ENCODE measurements at places on chromosomes 6 and 20. TPM values are rescaled to one million over a fixed set of nuclear protein-coding genes. Genes with fewer than 3 reads are reported as not detected.

DNA sequence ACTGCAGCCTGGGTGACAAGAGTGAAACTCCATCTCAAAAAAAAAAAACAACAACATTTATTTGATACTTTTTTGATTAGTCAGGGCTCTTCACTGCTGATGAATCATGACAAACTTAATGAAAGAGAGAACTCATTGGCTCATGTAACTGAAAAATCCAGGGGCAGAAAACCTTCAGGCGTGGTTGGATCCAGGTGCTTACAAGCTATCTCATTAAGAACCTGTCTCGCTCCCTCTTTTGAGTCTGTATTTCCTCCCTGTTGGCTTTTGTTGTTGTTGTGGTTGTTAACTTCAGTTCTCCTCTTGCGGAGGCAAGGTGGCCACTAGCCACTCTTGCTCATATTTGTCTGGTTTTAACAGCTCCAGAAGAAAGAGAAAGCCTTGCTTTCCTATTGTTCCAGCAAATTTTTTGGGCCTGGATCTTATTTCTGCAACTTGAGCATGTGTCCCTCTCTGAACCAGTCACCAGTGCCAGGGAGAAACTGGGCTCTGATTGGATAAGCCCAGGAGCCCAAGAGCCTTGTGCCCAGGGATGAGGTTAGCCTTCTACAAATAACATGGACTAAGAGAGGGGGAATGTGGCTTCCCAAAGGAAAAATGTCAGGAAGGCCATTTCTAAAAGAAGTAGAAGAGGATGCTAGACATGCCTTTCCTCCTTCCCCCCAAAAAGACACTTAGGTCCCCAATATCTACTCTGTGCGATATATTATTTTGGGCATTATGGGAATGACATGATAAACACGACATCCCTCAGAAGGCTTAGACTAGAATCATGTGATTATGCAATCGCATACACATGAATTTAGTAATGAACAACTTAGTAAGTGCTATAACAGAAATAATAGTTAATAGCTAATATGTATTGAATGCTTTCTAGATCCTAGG lies 64.5 kb downstream of the PHACTR2 start:
- peak overlapping the region; percentile 57 for H3K4me3 ChIP-seq
- H3K36me3 ChIP-seq: peaks cover 6% of the 10 kb centered on the region
- peaks cover 72% of the 10 kb centered on the region for H3K4me1 ChIP-seq

- peak overlapping the region; percentile 51 for H3K27ac ChIP-seq
- no peaks in the 10 kb centered on the region for H3K27me3 ChIP-seq
- H3K4me3 ChIP-seq: no peak overlapping the region
- DNase-seq: peak; percentile 81
- peaks cover 68% of the 10 kb centered on the region for H3K4me1 ChIP-seq
Measured at GRCh38 chr20:25254986-25255680, 7.2 kb downstream of the PYGB start.

GRCh38 chr6:118735320-118735719 lies 83.9 kb upstream of the CEP85L start:
- DNase-seq: no peak
- no peak overlapping the region for H3K27ac ChIP-seq
- H3K27me3 ChIP-seq: peaks cover 5% of the 10 kb centered on the region
- H3K36me3 ChIP-seq: no peaks in the 10 kb centered on the region

DNA sequence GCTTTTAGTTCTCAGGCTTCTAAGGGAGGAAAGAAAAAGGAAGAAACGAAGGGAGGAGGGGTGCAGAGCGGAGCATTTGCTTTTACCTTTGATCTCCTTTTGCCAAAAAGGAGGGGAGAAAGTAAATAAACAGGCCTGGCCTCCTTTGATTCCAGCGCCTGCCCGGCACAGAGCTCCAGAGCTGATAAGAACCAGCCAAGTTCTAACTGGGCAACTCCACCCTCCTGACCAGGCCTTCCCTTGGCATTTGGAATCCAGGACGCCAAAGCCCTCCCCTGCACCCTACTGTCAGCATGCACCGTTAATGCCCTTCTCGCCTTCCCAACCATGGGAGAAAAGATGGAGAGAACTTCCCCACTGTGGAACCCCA lies 120.8 kb upstream of the PTPN1 start:
- no peak overlapping the region for H3K27ac ChIP-seq
- no peak overlapping the region for H3K4me3 ChIP-seq
- H3K4me1 ChIP-seq: peaks cover 20% of the 10 kb centered on the region
- no peak for DNase-seq

DNA sequence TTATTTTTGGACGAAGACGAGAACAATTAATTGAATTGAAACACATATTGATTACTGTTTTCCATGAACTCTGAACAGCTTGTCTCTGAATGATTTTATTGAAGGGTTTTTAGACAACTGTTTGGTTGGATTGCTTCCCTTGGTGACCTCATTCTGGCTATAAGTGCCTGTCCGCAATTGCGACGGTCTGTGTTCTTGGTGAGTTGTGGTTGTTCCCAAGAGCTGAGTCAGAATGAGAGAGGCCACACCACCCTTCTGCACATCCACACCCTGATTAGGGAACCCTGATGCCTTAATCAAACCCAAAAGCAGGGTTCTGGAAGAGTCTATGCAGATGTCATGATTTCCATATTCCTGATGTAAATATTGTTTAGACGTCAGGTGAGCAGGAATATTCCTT lies 747.0 kb downstream of the PTPRT start:
- H3K4me1 ChIP-seq: no peaks in the 10 kb centered on the region
- DNase-seq: no peak
- no peaks in the 10 kb centered on the region for H3K27me3 ChIP-seq
- H3K27ac ChIP-seq: no peak overlapping the region

DNA sequence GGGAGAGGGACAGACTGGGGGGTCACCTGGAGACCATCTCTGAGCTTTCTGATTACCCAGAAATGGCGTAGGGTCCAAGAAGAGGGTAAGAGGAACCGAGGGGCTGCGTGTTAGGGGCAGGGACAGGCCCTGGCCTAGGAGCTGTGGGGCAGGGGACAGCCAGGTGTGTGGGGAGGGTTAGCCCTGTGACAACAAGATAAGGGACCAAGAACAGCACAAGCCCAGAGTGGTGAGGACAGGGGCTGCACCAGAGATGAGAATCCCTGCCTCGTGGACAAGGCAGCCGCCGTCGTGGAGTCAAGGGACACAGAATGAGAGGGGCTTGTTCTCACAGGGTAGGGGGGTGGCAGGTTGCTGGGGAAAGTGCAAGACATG lies 449 bp upstream of the AVP start:
- no peak overlapping the region for H3K27ac ChIP-seq
- H3K4me3 ChIP-seq: no peak overlapping the region
- H3K36me3 ChIP-seq: no peaks in the 10 kb centered on the region

DNA sequence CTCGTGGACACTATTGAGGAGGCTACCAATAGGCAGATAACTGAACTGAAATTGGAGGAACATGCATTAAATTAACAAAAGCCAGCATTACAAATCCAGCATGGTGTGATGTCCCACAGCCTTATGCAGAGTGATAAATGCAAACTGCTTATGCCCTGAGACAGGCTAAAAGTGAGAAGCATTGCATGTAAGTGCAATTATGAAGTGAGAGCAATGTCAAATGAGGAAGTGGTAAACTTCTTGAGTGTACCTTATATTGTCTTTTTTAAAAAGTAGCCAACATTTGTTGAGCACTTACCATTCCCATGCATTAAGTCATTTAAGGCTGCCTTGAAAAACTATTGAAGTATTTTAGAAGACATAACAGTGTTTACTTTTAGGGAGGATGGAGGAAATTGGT lies 212.2 kb downstream of the TBC1D7 start:
- DNase-seq: no peak
- H3K36me3 ChIP-seq: no peaks in the 10 kb centered on the region
- no peak overlapping the region for H3K4me3 ChIP-seq
- peaks cover 14% of the 10 kb centered on the region for H3K4me1 ChIP-seq

DNA sequence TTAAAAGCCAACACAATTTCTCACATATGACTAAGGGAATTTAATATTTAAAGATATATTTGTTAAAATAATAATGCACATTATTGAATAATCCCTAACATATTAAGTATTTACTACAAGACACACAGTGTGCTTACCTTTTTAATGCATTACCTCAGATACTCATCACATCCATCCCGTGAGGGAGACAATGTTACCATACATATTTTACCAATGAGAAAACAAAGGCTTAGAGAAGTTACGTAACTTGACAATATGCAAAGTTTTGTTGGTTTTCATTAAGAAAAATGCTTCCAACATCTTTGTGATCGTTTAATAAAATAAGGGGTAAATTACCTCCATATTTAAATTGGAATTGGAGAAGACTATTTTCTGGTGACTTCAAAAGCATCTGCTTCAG lies 4.3 kb downstream of the IFNGR1 start:
- no peaks in the 10 kb centered on the region for H3K36me3 ChIP-seq
- H3K27me3 ChIP-seq: no peaks in the 10 kb centered on the region

The CLDN20 gene
- not detected for total RNA-seq

The C4B gene
- total RNA-seq: 7.3 TPM

The LCA5 gene
- 4.4 TPM for total RNA-seq

The PAX1 gene
- total RNA-seq: not detected
